ENCODE measurements at places on chromosomes 13 and 19.

DNA sequence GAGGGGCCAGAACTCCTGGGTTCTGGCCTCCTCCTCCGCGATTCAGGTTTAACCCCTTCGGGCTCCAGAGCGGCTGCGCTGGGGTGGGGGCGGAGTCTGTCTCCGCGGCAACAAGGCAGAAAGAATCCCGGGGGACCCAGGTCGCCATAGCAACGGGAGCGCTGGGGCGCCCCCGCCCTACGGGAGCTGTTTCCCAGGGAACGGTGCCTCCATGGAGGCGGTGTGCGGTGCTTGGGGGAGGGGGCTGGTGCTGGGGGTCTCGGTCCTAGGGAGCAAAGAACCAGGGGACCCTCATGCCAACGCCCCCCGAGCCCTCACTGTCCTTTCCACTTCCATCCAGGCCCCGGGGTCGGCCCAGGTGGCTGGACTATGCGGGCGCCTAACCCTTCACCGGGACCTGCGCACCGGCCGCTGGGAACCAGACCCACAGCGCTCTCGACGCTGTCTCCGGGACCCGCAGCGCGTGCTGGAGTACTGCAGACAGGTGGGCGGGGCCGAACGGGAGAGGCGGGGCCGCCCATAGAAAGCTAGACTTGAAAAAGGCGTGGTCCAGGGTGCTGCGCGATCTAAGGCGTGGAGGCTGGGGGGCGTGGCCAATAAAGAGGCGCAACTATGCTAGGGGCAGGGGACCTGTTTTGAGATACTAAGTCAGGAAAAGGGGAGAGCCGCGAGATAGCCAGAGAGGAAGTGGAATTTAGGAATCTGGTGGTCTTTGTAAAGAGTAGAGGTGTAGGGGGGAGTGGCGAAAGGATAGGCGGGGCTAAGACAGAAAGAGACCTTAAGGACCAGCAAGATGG lies 1.2 kb downstream of the APLP1 start:
- DNase-seq: peak; percentile 71

GRCh38 chr13:93145199-93145598 lies 81.4 kb upstream of the GPC6 start:
- no peak for DNase-seq

GRCh38 chr19:42028304-42029216 lies 34.5 kb upstream of the ATP1A3 start:
- no peak for DNase-seq

- DNase-seq: no peak
Measured at GRCh38 chr19:23406721-23407120, 11.4 kb upstream of the ZNF91 start.

DNA sequence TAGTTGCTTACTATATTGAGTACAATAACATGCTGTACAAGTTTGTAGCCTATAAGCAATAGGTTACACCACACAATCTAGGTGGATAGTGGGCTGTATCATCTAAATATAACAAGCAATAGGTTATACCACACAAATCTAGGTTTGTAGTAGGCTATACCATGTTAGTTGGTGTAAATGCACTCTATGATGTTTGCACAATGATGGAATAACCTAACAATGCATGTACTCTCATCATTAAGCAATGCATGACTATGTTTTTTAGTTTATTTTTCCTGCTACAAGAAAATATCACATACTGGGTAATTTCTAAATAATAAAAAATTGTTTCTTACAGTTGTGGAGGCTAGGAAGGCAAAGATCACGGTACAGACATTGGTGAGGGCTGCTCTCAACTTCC lies 262.5 kb downstream of the SLITRK6 start:
- no peak for DNase-seq

DNA sequence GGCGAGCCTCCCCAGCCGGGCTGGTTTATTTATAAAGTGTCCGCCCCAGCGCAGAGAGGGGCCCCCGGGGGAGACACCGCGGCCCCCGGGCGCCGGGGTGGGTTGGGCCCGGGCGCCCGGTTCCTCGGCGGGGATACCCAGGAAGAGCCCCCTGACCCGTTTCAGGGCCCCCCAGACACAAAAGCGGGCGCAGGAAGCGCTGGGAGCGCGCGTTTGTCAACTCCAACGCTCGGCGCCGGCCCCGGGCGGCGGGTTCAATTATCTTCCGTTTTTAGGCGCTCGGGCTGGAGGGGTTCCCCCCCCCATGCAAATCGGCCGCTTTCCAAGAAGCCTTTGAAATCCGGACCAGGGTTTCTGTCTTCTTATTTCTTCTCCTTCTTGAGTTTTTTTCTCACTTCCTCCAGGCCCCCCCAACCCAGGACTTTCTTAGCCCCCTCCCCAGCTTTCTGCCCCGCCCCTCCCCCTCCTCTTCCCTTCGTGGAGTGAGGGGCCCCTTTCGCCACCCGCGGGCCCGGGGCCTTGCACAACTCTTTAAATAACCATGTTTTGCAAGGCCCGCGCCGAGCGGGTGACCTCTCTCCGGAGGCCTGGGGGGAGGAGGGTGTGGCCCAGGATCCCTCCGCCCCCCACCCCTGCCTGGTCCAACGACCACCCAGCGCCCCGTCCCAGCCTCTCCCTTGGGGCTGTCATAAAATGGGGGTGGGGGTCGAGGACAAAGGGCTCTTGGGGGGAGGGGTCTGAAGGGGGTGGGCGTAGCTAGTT lies 935 bp downstream of the ARID3A start:
- peak; percentile 78 for DNase-seq

GRCh38 chr19:31575846-31576335 lies 226.7 kb upstream of the TSHZ3 start:
- DNase-seq: no peak

GRCh38 chr13:76552041-76552772 lies 334.0 kb downstream of the KCTD12 start:
- DNase-seq: no peak

DNA sequence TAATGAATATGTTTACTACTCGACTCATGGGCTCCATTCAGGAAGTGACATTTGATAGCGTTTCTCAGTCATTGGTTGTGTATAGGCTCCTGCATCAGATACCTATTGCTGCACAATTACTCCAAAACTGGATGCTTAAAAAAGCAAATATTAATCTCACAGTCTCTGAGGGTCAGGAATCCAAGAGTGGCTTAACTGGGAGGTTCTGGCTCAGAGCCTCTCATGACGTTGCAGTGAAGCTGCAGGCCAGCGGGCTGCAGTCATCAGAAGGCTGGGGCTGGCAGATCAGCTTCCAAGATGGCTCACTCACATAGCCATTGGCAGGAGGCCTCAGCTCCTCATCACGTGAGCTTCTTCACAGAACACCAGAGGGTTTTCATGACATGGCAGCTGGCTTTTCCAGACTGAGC lies 525.1 kb upstream of the NBEA start:
- no peak for DNase-seq

- DNase-seq: no peak
Measured at GRCh38 chr13:46327246-46327645, 59.8 kb downstream of the RUBCNL start.

DNA sequence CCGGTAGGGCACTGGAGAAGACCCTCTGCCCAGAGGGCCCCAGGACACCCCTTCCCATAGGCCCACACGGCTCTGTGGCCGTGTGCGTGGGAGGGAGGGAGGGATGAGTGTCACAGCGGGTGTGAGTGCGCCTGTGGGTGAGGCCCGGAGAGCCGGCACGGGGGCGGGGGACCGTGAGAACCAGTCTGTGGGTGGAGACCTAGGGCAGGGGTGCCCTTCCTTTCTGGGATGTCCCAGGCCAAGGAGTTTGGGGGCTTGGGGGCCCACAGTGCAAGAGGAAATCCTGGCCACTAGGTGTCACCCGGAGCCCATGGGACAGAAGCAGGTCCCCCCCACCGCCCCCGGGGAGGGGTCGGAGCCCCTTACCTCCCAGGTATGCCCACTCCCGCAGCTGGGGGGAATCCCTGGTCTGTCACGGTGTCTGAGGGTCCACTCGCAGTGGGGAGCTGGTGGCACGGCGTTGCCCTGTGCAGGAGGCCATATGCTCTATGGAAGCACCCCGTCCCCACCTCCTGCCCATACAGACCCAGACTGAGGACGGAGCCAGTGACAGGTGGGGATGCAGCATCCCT lies 16.0 kb upstream of the SLC7A10 start:
- DNase-seq: peak; percentile 59

- DNase-seq: no peak
Measured at GRCh38 chr13:25778808-25779305, 273.0 kb downstream of the SHISA2 start.

GRCh38 chr19:37933937-37934358 lies 26.9 kb downstream of the SIPA1L3 start:
- DNase-seq: no peak

GRCh38 chr13:24605923-24606372 lies 74.3 kb upstream of the ATP12A start:
- no peak for DNase-seq

DNA sequence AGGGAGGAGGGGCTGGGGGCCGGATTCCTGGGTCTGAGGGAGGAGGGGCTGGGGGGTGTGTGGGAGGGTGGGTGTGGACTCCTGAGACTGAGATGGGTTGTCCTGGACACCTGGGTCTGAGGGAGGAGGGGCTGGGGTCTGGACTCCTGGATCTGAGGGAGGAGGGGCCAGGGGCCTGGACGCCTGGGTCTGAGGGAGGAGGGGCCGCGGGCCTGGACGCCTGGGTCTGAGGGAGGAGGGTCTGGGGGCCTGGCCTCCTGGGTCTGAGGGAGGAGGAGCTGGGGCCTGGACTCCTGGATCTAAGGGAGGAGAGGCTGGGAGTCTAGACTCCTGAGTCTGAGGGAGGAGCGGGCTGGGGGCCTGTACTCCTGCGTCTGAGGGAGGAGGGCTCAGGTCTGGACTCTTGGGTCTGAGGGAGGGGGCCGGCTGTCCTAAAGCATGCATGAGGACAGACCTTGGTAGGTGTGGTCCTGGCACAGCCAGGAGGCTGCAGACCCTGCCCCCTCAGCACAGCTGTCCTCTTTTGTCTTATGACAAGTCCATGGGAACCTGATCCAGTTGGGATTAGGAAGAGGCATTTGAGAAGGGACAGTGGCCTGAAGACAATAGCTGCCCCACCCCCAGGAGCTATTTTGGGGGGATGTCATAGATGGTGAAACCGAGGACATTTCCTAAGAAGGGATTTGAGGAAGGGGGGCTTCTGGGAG lies 1.3 kb downstream of the TNNT1 start:
- no peak for DNase-seq

- DNase-seq: no peak
Measured at GRCh38 chr19:17255150-17255621, 9.4 kb downstream of the USHBP1 start.

- DNase-seq: no peak
Measured at GRCh38 chr13:23391752-23392151, 41.8 kb downstream of the SACS start.

- no peak for DNase-seq
Measured at GRCh38 chr13:25973576-25973975, 78.2 kb downstream of the SHISA2 start.

Measured in mucosa of descending colon (tissue), 3 donors.